Ureter (tissue), 1 donor: ENCODE measurements at places on chromosomes 1 and 21. TPM values are rescaled to one million over a fixed set of nuclear protein-coding genes. Genes with fewer than 3 reads are reported as not detected.

EBNA1BP2 gene
- 63.0 TPM for total RNA-seq

SPRR3 gene
- 79.0 TPM for total RNA-seq

MIS18A gene
- total RNA-seq: 7.6 TPM

KCNJ15 gene
- total RNA-seq: 58.5 TPM

PTPN14 gene
- 88.5 TPM for total RNA-seq

IFNLR1 gene
- 4.6 TPM for total RNA-seq

C2CD4D gene
- total RNA-seq: 1.4 TPM

TACSTD2 gene
- total RNA-seq: 549 TPM

LRRC71 gene
- not detected for total RNA-seq

C1orf216 gene
- 5.4 TPM for total RNA-seq

ZNF593 gene
- total RNA-seq: 43.2 TPM

JAM2 gene
- total RNA-seq: 17.4 TPM

OR2T11 gene
- total RNA-seq: not detected

FCGR3A gene
- total RNA-seq: 6.8 TPM

FABP3 gene
- total RNA-seq: 15.9 TPM

CFHR3 gene
- 1.1 TPM for total RNA-seq

CCDC24 gene
- total RNA-seq: 22.6 TPM

PTPN7 gene
- 4.2 TPM for total RNA-seq

CADM3 gene
- 4.2 TPM for total RNA-seq

RYR2 gene
- total RNA-seq: 5.5 TPM

MCOLN3 gene
- total RNA-seq: 3.2 TPM

NEK2 gene
- total RNA-seq: not detected

TMEM125 gene
- total RNA-seq: 12.1 TPM

TBX19 gene
- total RNA-seq: 2.3 TPM

SMYD3 gene
- 29.3 TPM for total RNA-seq

CD48 gene
- total RNA-seq: 6.0 TPM

ZFP69 gene
- total RNA-seq: 5.8 TPM

ADGRB2 gene
- total RNA-seq: 7.5 TPM

TRPM2 gene
- total RNA-seq: 10.0 TPM

EPHA8 gene
- total RNA-seq: not detected

LRRC7 gene
- 2.4 TPM for total RNA-seq

NAXE gene
- total RNA-seq: 119 TPM

HSD11B1 gene
- total RNA-seq: 4.1 TPM

KCNE2 gene
- not detected for total RNA-seq

OPRD1 gene
- total RNA-seq: not detected

NMNAT2 gene
- total RNA-seq: 0.99 TPM

SLFNL1 gene
- total RNA-seq: 0.68 TPM

KCNE1 gene
- 2.3 TPM for total RNA-seq

CDCA8 gene
- total RNA-seq: 1.2 TPM

CNKSR1 gene
- 40.6 TPM for total RNA-seq

TCHHL1 gene
- total RNA-seq: not detected

C4BPB gene
- total RNA-seq: 0.34 TPM

ASPM gene
- 0.42 TPM for total RNA-seq

SYNJ1 gene
- total RNA-seq: 19.1 TPM

LRRC38 gene
- not detected for total RNA-seq

FHAD1 gene
- 12.3 TPM for total RNA-seq

G0S2 gene
- 7.7 TPM for total RNA-seq

ERVH48-1 gene
- total RNA-seq: not detected

GREM2 gene
- total RNA-seq: 1.6 TPM

NBPF20 gene
- 4.0 TPM for total RNA-seq

S100A16 gene
- 81.8 TPM for total RNA-seq

CFH gene
- 145 TPM for total RNA-seq

NKAIN1 gene
- not detected for total RNA-seq

ADGRL4 gene
- total RNA-seq: 31.7 TPM

GRIK1 gene
- 0.49 TPM for total RNA-seq

ETNK2 gene
- total RNA-seq: 13.5 TPM

MEX3A gene
- 1.2 TPM for total RNA-seq

FMOD gene
- 59.0 TPM for total RNA-seq

SMCP gene
- not detected for total RNA-seq
